ENCODE measurements at places on chromosomes 1 and 21. TPM values are rescaled to one million over a fixed set of nuclear protein-coding genes. Genes with fewer than 3 reads are reported as not detected.

HSPA13 gene
- total RNA-seq, result 113 TPM

TNFRSF4 gene
- not detected for total RNA-seq

S100A7 gene
- not detected for total RNA-seq

HNRNPU gene
- total RNA-seq, result 502 TPM

GRIK1 gene
- total RNA-seq, result 6.6 TPM

LRRC7 gene
- 639 TPM for total RNA-seq

SLC2A1 gene
- total RNA-seq, result 34.4 TPM

IGSF5 gene
- total RNA-seq, result 0.94 TPM

ERG gene
- 2.5 TPM for total RNA-seq

KRTAP19-1 gene
- not detected for total RNA-seq

GPR25 gene
- total RNA-seq, result not detected

LCE2D gene
- not detected for total RNA-seq

MANEAL gene
- total RNA-seq, result 41.0 TPM

NBPF4 gene
- not detected for total RNA-seq

PAPPA2 gene
- total RNA-seq, result 9.4 TPM

LHX8 gene
- 0.31 TPM for total RNA-seq

CD52 gene
- total RNA-seq, result not detected

ASTN1 gene
- 130 TPM for total RNA-seq

CELA2B gene
- not detected for total RNA-seq

KIRREL1 gene
- total RNA-seq, result 28.8 TPM

LRRC3 gene
- total RNA-seq, result 13.5 TPM

KCNJ10 gene
- total RNA-seq, result 3.4 TPM

CASQ2 gene
- total RNA-seq, result not detected

RNU1-3 gene
- total RNA-seq, result under 0.01 TPM

TTC39A gene
- total RNA-seq, result 0.94 TPM

AHCYL1 gene
- 37.6 TPM for total RNA-seq

GPR37L1 gene
- total RNA-seq, result 0.63 TPM

C1orf226 gene
- total RNA-seq, result 7.5 TPM

HSD3B2 gene
- not detected for total RNA-seq

PTPRF gene
- total RNA-seq, result 73.2 TPM

KLHDC8A gene
- total RNA-seq, result 41.0 TPM

KPRP gene
- total RNA-seq, result not detected

ADAMTS1 gene
- total RNA-seq, result 3.4 TPM

FNDC7 gene
- not detected for total RNA-seq

TFF3 gene
- not detected for total RNA-seq

CRNN gene
- not detected for total RNA-seq
